GM10248 (cell line): ENCODE measurements at places on chromosomes 3 and 15.

DNA sequence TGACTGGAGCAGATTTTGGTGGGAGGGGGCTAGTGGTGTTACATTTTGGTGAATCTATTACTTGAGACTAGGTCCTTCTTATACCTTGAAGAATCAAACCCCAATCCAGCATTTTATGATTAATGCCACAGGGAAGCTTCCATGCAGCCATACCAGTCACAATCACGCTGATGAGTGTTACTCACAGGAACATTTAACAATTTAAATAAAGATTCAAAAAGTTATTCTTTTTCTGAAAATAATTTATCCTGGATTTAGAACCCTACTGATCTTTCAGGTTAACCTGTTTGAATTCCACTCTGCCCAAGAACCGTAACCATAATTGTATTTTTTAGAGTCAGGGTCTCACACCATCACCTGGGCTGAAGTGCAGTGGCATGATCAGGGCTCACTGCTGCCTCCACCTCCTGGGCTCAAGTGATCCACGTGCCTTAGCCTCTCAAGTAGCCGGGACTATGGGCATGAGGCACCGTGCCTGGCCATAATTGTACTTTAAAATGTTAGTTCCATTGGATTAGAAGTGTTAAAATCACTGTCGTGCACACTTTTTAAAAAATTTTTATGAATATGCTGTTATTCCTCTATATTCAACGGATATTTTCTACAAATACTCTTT, 929 bp upstream of the MTMR10 start:
- DNase-seq: no peak

GRCh38 chr15:47500842-47501241, 216.5 kb upstream of the SEMA6D start:
- DNase-seq: no peak

GRCh38 chr3:60803216-60804173, 447.8 kb downstream of the FHIT start:
- no peak for DNase-seq

DNA sequence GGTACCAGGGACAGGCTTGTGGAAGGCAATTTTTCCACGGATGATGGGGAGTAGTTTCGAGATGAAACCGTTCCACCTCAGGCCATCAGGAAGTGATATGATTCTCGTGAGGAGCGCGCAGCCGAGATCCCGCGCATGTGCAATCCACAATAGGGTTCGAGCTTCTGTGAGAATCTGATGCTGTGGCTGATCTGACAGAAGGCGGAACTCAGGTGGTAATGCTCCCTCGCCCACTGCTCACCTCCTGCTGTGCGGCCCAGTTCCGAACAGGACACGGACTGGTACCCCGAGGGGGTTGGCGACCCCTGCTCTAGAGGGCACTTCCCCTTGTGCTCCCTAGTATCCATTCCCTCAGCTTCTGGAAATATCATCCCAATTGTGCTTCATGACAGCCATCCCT, 99.9 kb downstream of the PLD1 start:
- DNase-seq: no peak

DNA sequence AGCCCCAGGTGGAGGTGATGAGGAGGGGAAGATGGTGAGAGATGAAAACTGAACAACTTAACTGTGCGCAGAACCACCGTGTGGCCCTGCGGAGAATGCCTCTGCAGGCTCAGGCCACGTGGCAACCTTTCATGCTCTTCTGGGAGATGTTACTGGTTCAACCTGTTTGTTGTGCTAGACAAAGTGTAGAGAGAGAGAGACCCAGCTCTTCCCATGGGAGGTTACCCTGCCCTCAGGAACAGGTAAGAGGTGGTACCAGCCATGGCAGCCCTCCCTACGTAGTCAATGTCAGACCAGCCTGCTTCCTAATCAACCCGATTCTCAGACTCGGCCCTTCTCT, 37.0 kb upstream of the HACD2 start:
- DNase-seq: no peak

- DNase-seq: no peak
Measured at GRCh38 chr3:38524141-38524739, 28.1 kb downstream of the EXOG start.

DNA sequence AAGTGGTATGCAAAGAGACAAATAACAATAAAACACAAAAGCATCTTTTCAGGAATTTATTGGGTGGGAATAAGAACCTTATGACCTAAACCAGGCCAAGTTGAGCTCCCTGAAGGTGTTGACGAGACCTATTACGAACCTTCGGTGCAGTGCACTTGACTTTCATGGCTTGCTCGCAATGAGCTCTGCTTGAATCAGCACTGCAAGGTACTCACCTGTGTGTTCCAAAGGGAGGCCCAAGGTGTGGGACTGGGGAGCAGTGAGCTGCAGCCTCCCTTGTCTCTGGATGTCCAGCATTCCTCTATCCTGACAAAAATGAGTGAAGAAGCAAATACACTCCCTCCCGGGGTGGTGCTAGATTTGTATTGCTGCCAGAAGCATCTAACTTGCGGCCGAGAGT, at the start of gene MDFIC2:
Gene MDFIC2 (minus strand): TSS at position 303 of the 400 bp plus-strand sequence. CDS start 665 bp downstream, outside the sequence.
- no peak for DNase-seq

GRCh38 chr3:156788846-156789245, 37.3 kb upstream of the LEKR1 start:
- DNase-seq: no peak

DNA sequence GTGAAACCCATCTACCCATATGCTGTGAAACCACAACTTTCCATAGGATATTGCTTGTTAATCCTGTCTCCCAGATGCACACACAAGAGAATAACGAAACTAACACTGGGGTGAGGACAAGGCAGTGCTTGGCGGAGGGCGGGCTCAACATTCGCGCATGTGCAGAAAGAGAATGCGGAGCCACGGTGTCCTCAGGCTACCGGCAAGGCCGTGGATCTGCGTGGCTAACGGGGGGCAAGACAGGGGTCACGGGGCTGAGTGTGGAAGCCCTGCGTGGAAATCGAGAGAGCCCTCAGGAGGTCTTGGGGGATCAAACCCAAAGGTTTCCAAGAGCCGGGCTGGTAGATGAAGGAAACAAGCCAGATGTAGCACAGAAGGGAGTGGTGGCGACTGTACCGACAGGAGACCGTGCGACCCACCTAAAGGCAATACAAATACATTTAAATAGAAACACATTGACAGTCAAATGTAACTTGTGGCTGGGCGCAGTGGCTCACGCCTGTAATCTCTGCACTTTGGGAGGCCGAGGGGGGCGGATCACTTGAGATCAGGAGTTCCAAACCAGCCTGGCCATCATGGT, 48.5 kb upstream of the TRA2B start:
- DNase-seq: no peak

- DNase-seq: no peak
Measured at GRCh38 chr15:67766968-67767367, 58.3 kb upstream of the SKOR1 start.

DNA sequence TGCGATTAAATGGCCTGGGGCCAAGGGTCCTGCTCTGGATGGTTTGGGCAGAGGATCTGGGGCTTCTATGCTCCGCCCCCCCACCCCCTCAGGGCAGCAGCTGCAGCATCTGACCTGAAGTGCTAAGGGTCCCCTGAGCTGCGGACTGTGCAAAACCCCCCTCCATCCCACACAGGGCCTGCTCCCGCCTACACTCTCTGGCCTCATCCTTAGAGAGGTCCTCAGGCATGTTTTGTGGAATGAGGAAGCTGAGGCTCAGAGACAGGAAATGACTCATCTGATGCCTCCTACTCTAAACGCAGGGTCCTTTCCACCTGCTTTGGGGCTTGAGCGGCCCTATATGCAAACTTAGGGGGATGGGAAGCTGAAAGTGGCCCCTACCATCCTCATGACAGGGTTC, 59.5 kb upstream of the CTSH start:
- DNase-seq: peak; percentile 85
